CD8-positive, alpha-beta memory T cell (primary cell): ENCODE measurements at places on chromosomes 7 and 10. TPM values are rescaled to one million over a fixed set of nuclear protein-coding genes. Genes with fewer than 3 reads are reported as not detected.

DNA sequence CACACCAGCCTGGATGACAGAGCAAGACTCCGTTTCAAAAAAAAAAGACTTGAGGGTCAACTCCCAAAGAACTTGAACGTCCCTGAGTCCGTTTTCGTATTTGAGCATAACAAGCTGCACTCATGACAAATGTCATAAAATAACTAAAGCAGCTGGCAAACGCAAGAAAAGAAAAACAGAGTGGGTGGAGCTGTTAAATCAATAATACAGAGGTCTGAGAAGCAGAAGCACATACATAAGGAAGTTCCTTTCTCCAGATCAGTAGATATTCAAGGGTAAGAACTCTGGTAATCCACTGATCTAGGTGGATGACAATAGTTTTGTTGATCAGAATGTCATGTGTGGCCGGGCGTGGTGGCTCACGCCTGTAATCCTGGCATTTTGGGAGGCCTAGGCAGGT is 150.1 kb downstream of the FAM107B start:
- H3K36me3 ChIP-seq = no peaks in the 10 kb centered on the region
- H3K4me1 ChIP-seq = no peaks in the 10 kb centered on the region
- DNase-seq = no peak
- H3K27ac ChIP-seq = no peak overlapping the region
- no peaks in the 10 kb centered on the region for H3K27me3 ChIP-seq

- DNase-seq = no peak
- H3K36me3 ChIP-seq = no peaks in the 10 kb centered on the region
- no peaks in the 10 kb centered on the region for H3K27me3 ChIP-seq
- no peak overlapping the region for H3K27ac ChIP-seq
- H3K4me3 ChIP-seq = no peak overlapping the region
- H3K4me1 ChIP-seq = no peaks in the 10 kb centered on the region
These were observed 41.1 kb downstream of the COBL start for GRCh38 chr7:51275532-51275931.

DNA sequence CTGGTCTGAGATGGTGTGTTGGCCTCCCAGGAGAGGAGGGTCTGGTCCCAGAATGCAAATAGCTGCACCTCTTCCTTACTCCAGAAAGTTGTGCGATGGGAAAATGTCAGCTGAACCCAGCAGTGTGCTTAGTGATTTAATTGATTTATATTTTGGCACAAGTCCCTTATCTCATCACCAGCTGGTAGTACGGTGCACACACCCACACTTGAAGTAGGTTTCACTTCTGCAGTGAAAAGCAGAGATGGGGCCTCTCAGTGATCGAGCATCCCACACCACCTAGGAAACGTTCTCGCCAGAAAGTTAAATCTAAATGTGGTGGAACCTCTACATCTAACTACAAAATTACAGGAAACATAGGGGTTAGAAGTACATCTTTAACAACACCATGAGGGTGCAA is 80.4 kb downstream of the UBE3C start:
- no peak overlapping the region for H3K27ac ChIP-seq
- H3K27me3 ChIP-seq = no peaks in the 10 kb centered on the region
- peaks cover 18% of the 10 kb centered on the region for H3K36me3 ChIP-seq
- DNase-seq = no peak
- no peaks in the 10 kb centered on the region for H3K4me1 ChIP-seq

PTF1A gene
- not detected for total RNA-seq

DNA sequence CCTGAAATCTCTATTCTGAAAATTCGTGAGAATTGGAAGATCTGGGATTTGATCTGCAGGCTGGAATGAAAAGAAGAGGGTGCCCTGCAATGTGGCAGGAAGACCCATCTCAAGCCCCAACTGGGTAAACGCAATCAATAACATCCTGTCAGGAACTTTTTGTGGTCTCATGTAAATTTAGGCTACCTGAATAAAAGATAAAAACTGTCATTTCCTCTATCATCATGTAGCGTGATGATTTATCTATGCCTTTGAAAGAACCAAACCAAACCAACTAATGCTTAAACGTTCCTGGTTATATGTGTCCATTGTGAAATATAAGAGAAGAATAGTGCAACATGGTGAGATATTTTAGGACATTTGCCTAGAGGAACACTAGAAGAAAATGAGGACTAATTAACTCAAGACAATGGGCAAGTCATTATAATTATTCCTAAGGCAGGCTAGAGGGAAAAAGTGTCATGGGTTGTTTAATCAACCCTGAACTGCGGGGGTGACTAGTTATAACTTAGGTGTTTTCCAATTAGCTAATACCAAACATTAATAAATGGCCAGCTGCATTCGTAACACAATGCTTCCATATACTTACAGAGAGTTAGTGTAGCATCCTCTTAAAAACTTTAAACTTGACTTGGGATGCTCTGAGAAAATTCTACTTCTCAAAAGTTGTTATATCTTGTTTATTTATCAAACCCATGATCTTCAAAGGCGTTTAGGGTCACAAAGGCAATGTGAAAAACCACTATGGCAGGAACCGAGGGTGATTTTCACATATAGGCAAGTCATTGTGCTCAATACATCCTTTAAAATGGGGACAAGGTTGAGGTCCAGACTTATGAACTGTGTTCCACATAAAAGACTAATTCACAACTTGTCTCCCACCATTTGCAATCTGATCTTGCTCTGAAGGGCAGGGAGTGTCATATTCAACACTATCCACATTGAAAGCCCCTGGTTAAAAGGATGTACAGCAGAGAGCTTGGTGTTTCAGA is 48.6 kb upstream of the ADO start:
- H3K36me3 ChIP-seq = no peaks in the 10 kb centered on the region
- no peak overlapping the region for H3K27ac ChIP-seq
- DNase-seq = no peak

DNA sequence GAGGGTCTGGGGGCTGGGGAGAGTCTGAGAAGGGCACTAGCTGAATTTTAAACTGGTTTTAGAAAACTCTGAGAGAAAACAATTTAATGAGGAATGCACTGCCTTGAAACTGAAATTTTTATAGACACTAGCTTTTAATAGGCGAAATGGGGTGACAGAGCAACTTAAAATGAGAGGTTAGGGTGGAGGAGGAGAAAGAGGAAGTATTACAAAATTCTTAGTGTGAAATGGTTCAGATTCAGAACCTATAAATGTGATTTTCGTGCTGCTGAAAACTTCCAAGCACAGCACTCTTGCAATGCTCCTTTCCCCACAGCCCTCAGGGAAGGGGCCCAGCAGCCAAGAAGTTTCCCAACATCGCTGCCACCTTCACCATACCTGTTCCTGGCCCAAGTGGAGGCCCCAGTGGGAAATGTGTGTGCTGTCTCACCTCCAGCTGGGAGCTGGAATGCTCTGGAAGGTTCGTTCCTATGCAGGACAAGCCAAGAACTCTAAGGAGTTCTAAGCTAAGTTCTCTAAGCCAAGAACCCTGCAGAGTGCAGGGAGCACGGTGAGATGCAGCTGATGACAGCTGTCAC is 60.0 kb downstream of the ATXN7L1 start:
- no peaks in the 10 kb centered on the region for H3K27me3 ChIP-seq
- no peak overlapping the region for H3K4me3 ChIP-seq
- H3K27ac ChIP-seq = no peak overlapping the region

DNA sequence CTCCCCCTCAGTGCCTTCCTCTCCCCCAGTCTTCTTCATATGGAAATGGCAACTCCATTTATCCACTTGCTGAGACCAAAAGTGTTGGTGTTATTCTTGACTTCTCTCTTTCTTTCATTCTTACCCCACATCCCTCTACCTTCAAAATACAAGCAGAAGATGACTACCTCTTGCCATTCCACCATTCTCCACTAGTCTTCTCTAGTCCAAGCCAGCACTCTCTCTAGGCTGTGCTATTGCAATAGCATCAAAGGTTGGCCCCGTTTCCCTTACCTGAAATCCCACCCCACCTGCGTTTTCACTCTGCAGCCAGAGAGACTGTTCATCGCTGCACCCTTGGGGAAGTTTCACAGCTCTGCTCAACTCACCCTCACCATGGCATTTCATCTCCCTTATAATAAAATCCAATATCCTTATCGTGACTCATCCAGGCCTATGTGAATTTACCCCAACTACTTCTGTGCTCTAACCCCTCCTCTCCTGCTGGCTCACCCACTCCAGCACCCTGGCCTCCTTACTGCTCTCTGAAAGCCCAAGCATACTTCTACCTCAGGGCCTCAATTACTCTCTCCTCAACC is 109.1 kb downstream of the LSM5 start:
- H3K36me3 ChIP-seq = no peaks in the 10 kb centered on the region
- H3K27me3 ChIP-seq = peaks cover 8% of the 10 kb centered on the region
- no peak overlapping the region for H3K4me3 ChIP-seq
- H3K4me1 ChIP-seq = no peaks in the 10 kb centered on the region

DNA sequence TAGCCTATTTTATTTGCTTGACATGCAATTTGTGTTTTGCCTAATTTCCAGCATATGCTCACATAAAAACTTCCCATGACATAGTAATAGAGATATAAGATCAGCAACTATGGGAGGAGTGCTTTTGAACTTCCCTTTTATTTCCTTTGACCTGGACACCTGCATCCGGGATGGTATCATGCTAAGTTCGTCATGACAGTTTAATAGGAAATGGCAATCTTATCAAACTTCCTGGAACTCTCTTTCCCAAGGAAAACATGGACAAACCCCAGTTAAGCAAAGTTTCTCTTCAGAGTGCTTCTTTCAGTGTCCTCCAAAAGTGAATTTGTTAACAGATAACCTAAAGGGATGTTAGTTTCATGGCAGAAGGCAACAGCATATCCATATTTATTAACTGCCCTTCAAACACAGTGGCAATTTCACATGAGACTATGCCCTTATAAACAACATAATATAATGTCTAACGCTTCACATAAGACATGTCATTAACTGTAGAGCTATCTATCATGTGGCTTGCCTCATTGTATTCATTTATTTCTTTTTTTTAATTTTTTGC is 474.7 kb upstream of the SEMA3A start:
- no peak for DNase-seq
- no peak overlapping the region for H3K27ac ChIP-seq
- no peaks in the 10 kb centered on the region for H3K27me3 ChIP-seq
- no peaks in the 10 kb centered on the region for H3K4me1 ChIP-seq

DNA sequence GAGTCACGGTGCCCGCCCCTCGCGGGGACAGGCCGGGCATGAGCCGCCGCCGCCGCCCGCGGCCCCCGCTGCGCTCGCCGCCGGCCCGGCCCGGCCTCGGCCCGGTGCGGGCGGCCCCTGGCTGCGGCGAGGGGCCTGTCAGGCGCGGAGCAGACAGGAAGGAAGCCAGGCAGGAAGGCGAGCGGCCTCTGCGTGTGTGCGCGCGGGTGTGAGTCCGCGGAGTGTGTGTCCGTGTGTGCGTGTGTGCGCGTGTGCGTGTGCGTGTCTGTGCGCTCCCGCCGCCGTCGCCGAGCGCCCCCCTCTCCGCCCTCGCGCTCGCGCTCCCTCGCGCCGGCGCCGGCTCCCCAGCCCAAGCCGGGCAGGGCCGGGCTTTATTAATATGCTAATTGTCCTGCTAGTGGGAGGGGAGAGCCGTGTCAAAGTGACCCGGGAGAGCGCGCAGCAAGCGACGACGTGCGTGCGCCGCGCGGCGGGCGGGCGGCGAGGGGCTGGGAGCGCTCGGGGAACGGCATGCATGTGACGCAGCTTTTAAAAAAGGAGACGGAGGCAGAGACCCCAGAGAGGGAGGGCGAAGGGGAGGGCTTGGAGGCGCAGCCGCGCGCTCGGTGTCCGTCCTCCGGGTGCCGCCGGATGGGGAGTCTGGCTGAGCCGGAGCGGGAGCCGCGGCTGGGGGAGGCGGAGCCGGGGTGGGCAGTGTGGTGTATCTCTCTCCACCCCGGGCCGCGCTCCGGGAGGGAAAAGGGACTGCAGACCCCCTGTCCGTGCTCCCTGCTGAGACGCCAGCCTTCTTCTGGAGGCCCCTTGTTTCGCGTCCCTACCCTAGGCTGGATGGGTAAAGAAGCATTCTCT is at the start of gene LDB1:
TSS of gene LDB1 (minus strand) at position 227 of the 849 bp plus-strand sequence. CDS start 258 bp downstream, outside the sequence.
- no peaks in the 10 kb centered on the region for H3K27me3 ChIP-seq
- H3K4me1 ChIP-seq = peaks cover 55% of the 10 kb centered on the region
- peak; percentile 57 for DNase-seq
- no peaks in the 10 kb centered on the region for H3K36me3 ChIP-seq
- H3K4me3 ChIP-seq = peak within 1 kb of the TSS; percentile 90
- peak within 1 kb of the TSS; percentile 96 for H3K27ac ChIP-seq

- H3K27me3 ChIP-seq = no peaks in the 10 kb centered on the region
- H3K27ac ChIP-seq = no peak overlapping the region
- H3K4me3 ChIP-seq = no peak overlapping the region
- H3K36me3 ChIP-seq = no peaks in the 10 kb centered on the region
These were observed 91.3 kb upstream of the TMEM229A start for GRCh38 chr7:124124201-124124600.

GRCh38 chr10:129449893-129450292 is 17.1 kb upstream of the MGMT start:
- no peak overlapping the region for H3K4me3 ChIP-seq
- no peaks in the 10 kb centered on the region for H3K36me3 ChIP-seq
- no peak for DNase-seq
- H3K27ac ChIP-seq = no peak overlapping the region
- H3K27me3 ChIP-seq = no peaks in the 10 kb centered on the region

HABP2 gene
- not detected for total RNA-seq

DNA sequence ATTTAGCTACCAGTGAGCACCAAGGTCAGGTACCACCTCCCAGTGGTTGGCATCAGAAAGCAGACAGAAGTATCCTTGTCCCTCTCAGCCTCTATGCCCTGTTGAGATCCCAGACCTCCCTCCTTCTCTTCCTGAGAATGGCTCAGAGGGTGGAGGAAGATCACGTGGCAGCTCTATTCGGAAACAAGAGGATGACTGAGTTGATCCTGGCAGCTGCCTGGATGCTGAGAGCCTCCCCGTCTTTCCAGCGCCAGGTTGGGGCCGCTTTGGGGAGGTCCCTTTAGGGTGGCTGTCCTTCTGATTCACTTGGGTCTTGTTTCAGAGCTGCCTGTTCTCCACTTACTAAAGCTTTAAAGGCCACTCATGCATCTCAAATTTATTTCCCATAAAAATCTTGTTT is 36.9 kb upstream of the NPFFR1 start:
- H3K27me3 ChIP-seq = no peaks in the 10 kb centered on the region
- peaks cover 27% of the 10 kb centered on the region for H3K4me1 ChIP-seq
- DNase-seq = no peak
- no peak overlapping the region for H3K4me3 ChIP-seq
- no peaks in the 10 kb centered on the region for H3K36me3 ChIP-seq
- no peak overlapping the region for H3K27ac ChIP-seq

NCF1 gene
- total RNA-seq = 0.92 TPM

- H3K27me3 ChIP-seq = no peaks in the 10 kb centered on the region
- no peaks in the 10 kb centered on the region for H3K36me3 ChIP-seq
- no peak overlapping the region for H3K4me3 ChIP-seq
- H3K4me1 ChIP-seq = no peaks in the 10 kb centered on the region
- no peak for DNase-seq
These were observed 79.0 kb upstream of the HABP2 start for GRCh38 chr10:113473851-113474250.

BRI3 gene
- total RNA-seq = 58.4 TPM

- no peak for DNase-seq
- H3K4me1 ChIP-seq = no peaks in the 10 kb centered on the region
These were observed 162.1 kb downstream of the DIP2C start for GRCh38 chr10:527416-527815.
